ENCODE measurements at places on chromosomes 13 and 19.

- DNase-seq, result no peak
Measured at GRCh38 chr13:74597526-74597925, 463.3 kb upstream of the KLF12 start.

DNA sequence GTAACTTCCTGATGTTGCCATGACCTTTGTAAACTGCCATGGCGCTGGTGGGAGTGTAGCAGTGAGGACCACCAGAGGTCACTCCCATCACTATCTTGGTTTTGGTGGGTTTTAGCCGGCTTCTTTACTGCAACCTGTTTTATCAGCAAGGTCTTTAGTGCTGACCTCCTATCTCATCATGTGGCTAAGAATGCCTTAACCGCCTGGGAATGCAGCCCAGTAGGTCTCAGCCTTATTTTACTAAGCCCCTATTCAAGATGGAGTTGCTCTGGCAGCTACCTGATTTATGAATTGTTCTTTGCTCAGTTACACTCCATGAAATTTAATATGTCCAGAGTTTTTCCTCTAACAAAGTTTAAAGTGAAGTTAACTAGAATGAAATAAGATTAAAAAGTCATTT is 4.6 kb upstream of the EPS15L1 start:
- DNase-seq, result no peak

DNA sequence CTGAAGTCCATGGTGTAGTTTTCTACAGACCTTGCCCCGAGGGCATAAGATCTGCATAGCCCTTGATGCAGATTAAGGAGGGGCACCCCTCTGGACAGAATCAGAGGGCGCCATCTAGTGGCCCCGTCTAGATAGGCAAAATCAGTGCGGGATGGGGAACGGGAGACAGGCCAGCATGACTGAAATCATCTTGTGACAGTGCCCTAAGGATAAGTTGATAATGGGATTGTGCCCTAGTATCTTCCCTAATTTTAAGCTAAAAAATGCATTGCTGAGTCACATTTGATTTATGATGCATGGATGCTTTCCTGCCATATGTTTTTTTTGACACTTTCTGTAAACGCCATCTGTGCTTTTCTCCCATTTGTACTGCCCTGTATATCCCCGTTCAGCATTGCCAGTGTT is 19.0 kb upstream of the GPI start:
- DNase-seq, result peak; percentile 82

GRCh38 chr19:10796653-10797052 is 39.4 kb downstream of the TMED1 start:
- DNase-seq, result no peak

- no peak for DNase-seq
Measured at GRCh38 chr19:31064491-31064890, 284.7 kb downstream of the TSHZ3 start.

DNA sequence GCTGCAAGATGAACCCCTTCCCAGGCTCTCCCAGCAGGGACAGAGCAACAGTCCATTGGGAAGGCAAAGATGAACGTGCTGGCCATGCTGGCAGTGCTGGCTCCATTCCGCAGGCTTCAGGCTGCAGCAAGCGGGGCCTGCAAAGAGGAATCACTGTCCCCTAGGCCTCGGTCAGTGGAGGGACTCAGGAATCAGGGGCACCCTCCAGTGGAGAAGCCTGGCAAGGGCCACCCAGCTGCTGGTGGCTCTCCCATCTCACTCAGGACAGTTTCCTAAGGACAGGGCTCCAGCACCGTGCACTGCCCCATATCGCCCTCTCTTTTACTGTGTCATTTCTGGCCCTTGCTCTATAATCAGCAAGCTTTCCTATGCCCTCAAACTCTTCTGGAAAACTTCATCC is 498.6 kb downstream of the EFNB2 start:
- no peak for DNase-seq

DNA sequence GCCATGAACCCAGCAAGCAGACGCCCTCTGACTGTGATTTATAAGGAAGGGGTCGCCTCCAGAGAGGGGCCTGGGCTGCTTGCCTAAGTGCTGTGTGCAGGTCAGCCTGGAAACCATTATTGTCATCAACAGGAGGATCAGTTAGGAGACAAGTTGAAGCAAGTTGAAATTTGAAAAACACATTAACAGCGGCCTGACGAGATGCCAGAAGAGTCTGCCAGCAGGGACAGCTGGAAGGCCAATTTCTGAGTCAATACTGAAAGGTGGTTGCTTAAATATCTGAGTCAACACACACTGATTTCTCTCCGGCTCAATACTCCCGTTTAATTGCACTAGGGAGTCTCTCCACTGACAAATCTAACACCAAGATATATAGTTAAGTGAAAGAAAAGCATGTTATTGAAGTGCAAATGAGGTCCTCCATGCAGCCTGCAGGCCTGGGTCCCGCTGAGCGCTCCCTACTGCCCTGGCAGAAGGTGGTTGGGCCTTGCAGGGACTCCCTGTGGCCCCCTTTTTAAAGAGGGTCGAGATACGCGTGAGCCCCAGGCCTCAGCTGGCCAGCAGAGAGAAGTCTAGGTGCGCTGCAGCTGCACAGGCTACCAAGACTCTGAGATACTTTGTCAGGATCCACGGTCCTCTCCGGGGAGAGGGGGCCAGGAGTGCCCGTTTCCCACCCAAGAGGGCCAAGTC is 91.1 kb downstream of the RNASEH2B start:
- no peak for DNase-seq
